Activated CD8-positive, alpha-beta memory T cell treated with anti-CD3 and anti-CD28 coated beads for 1 hour (primary cell): ENCODE measurements at places on chromosomes 1 and 21.

DNA sequence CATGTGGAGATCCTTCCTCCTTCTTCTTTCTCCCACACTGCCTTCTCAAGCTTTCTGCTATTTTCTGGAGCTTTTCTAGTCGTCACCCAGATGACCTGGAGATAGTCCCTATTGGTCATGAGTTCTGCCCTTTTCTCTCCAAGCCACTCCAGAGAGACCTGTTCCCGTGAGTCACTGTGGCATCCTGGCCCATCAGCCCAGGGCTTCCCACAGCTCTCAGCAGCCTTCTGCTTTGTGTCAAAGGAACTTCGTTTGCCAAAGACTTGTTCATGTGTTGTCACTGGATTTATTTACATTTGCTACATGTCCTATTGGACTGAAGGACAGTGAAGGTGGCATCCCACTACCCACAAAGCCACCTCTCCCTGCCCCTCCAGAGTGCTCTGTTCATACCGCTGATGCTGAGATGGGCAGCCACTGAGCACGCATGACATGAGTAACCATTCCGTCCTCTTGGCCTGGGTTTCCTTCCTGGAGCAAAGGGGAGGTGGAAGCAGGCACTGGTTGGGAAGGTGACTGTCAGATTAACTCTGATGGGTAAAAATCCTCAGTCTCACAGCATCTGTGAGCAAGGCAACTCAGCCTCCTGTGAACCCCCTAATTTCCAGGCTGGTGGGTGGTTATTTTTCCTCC is 119.2 kb downstream of the EDEM3 start:
- no peak for DNase-seq

DNA sequence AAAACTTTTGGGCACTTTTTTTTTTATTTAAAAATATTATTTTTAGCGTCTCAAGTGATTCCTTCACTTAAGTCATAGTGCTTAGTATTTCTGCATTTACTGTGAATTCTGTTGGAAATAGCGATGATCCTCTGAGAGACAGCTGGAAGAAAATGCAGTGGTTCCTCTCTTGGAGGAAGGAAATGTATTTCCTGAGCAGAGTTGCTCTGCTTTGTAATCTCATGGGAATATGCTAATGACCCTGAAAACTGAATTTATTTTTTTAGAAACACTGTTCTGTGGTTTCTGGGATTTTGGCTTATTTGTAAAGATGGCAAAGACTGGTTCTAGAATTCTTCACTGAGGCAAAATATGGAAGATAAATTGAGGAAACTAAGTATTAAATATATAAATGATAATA is 88.9 kb downstream of the NTNG1 start:
- no peak for DNase-seq

GRCh38 chr1:111191496-111191895 is 8.9 kb downstream of the DENND2D start:
- DNase-seq, result no peak

- no peak for DNase-seq
Observed at GRCh38 chr1:187837787-187838186, 1009.0 kb downstream of the PLA2G4A start.

DNA sequence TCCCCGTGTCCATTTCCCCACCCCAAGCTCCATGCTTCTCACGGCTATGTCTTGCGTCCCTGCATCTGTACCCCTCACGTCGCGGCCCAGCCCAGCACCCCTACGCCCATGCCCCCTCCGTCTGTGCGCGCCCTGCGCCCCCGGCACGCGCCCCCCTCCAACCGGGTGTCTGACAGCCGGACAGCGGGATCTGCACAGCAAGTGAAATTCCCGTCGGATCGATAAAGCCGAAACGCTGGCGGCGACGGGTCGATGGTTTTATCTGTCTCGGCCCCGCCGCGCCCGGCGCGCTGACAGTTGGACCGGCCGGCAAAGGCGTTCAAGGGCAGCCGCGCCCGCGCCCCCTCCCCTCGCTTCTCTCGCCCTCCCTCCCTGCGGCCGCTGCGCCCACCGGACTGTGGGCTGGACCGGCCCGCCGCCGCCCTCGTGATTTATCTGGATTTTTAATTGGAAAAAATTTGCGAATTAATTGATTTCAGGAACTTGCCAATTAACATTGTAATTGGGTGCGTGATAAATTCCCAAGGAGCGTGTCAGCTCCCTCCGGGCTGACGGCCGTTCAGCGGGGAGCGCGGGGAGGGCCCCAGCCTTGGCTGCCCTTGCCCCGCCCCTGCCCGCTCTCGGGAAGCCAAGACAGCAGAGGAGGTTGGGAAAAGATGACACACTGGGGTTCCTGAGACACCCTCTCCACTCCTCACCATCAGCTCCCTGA is 57.1 kb downstream of the TMEM53 start:
- no peak for DNase-seq

- no peak for DNase-seq
Observed at GRCh38 chr1:23957096-23957495, 2.5 kb upstream of the PNRC2 start.

DNA sequence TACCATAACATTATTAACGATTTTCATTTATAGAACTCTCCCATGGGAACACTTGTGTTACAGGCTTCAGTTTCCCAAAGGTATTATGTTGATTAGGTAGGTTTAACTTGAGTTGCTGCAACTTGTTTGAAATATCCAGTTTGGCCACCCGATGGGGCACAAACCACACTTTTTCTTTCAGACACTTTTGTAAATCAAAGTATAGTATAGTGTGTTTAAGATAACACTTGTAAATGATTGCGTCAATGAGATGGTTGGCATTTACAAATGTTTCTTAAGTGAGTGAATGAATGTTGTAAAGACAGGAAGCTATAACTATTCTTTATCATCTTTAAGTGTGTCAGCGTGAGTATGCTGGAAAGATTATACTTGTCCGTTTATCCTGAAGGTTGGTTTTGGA is 4.3 kb downstream of the XPR1 start:
- no peak for DNase-seq

DNA sequence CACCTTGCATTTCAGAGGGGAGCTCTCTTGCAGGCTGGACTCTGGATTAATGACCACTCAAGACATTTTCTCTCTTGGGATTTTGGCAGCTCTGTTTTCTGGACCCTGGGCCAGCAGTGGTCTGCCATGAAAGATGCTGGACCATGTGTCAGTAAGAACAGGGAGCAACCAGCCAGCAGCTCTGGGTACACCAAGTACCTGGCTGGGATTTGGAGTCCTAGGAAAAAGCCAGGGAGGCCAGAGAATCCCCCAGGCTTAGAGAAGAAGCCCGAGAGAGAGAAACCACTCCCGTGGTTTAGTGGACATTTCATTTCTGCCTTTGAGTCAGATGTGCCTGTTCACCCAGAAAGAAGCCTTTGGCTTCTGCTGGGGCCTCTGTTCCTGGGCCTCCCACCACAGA is 2.5 kb downstream of the NFASC start:
- DNase-seq, result no peak
